ENCODE measurements at places on chromosomes 3 and 15. TPM values are rescaled to one million over a fixed set of nuclear protein-coding genes. Genes with fewer than 3 reads are reported as not detected.

The SIDT1 gene
- total RNA-seq = 0.69 TPM

The DTWD1 gene
- total RNA-seq = 14.3 TPM

The KNL1 gene
- total RNA-seq = 5.1 TPM

The CLDN11 gene
- total RNA-seq = 0.20 TPM

The GOLGA6L9 gene
- 2.9 TPM for total RNA-seq

The IGF2BP2 gene
- total RNA-seq = 11.4 TPM

The MED12L gene
- total RNA-seq = 0.39 TPM

The RASL12 gene
- total RNA-seq = 0.10 TPM

The SEMA4B gene
- 94.8 TPM for total RNA-seq

The APOD gene
- 0.50 TPM for total RNA-seq

The TM4SF18 gene
- 40.4 TPM for total RNA-seq

The ITIH3 gene
- not detected for total RNA-seq

The P2RY14 gene
- not detected for total RNA-seq

The VEPH1 gene
- total RNA-seq = 0.13 TPM

The GALNT15 gene
- total RNA-seq = 0.05 TPM

The CACNA1D gene
- total RNA-seq = 0.61 TPM

The RPL39L gene
- 53.7 TPM for total RNA-seq

The CD96 gene
- total RNA-seq = 0.02 TPM

The GP5 gene
- not detected for total RNA-seq

The OR5AC2 gene
- not detected for total RNA-seq

The ZNF619 gene
- total RNA-seq = 1.3 TPM

The DPPA4 gene
- total RNA-seq = not detected

The GRK7 gene
- not detected for total RNA-seq

The LINGO1 gene
- total RNA-seq = 8.5 TPM

The MLF1 gene
- 24.4 TPM for total RNA-seq

Measured in A549 treated with CORT108297 at 1 μM for 4 hours (cell line).